ENCODE measurements at places on chromosomes 3 and 15. TPM values are rescaled to one million over a fixed set of nuclear protein-coding genes. Genes with fewer than 3 reads are reported as not detected.

Gene CKMT1B
- total RNA-seq = not detected

GRCh38 chr3:123278446-123278845, 76.7 kb downstream of the SEC22A start:
- no peak overlapping the region for H3K4me3 ChIP-seq
- no peak for DNase-seq
- no peak overlapping the region for H3K27ac ChIP-seq
- no peaks in the 10 kb centered on the region for H3K36me3 ChIP-seq
- no peaks in the 10 kb centered on the region for H3K27me3 ChIP-seq

- peaks cover 8% of the 10 kb centered on the region for H3K36me3 ChIP-seq
- H3K4me1 ChIP-seq = peaks cover 19% of the 10 kb centered on the region
- H3K27ac ChIP-seq = no peak overlapping the region
- peak; percentile 82 for DNase-seq
- no peaks in the 10 kb centered on the region for H3K27me3 ChIP-seq
Measured at GRCh38 chr3:123652342-123652984, 67.6 kb upstream of the HACD2 start.

- H3K36me3 ChIP-seq = no peaks in the 10 kb centered on the region
- H3K27ac ChIP-seq = no peak overlapping the region
- H3K4me3 ChIP-seq = no peak overlapping the region
- H3K4me1 ChIP-seq = no peaks in the 10 kb centered on the region
- H3K27me3 ChIP-seq = no peaks in the 10 kb centered on the region
- DNase-seq = no peak
Measured at GRCh38 chr15:94239474-94239873, 8.1 kb downstream of the MCTP2 start.

GRCh38 chr3:13588221-13588701, 39.3 kb downstream of the FBLN2 start:
- no peak overlapping the region for H3K27ac ChIP-seq
- peaks cover 4% of the 10 kb centered on the region for H3K4me1 ChIP-seq

Gene CAMKV
- 0.22 TPM for total RNA-seq

Gene SI
- total RNA-seq = not detected

Gene ASTE1
- total RNA-seq = 6.7 TPM

GRCh38 chr3:99240700-99241099, 339.2 kb upstream of the DCBLD2 start:
- H3K36me3 ChIP-seq = no peaks in the 10 kb centered on the region
- DNase-seq = no peak
- H3K27ac ChIP-seq = no peak overlapping the region
- no peaks in the 10 kb centered on the region for H3K27me3 ChIP-seq
- H3K4me1 ChIP-seq = no peaks in the 10 kb centered on the region

Gene SLCO3A1
- total RNA-seq = 1.7 TPM

Gene FETUB
- 0.04 TPM for total RNA-seq

- H3K4me3 ChIP-seq = no peak overlapping the region
- no peak overlapping the region for H3K27ac ChIP-seq
- H3K36me3 ChIP-seq = no peaks in the 10 kb centered on the region
- H3K4me1 ChIP-seq = peaks cover under 1% of the 10 kb centered on the region
Measured at GRCh38 chr3:183122257-183122932, 23.1 kb upstream of the MCCC1 start.

Gene CYP1A2
- not detected for total RNA-seq

GRCh38 chr3:64463981-64464380, 223.8 kb downstream of the ADAMTS9 start:
- H3K4me3 ChIP-seq = no peak overlapping the region
- no peak overlapping the region for H3K27ac ChIP-seq
- no peak for DNase-seq
- H3K36me3 ChIP-seq = no peaks in the 10 kb centered on the region
